Mucosa of gallbladder (tissue), 1 donor: ENCODE measurements at places on chromosomes 3 and 15. TPM values are rescaled to one million over a fixed set of nuclear protein-coding genes. Genes with fewer than 3 reads are reported as not detected.

SKOR1 gene
- total RNA-seq = 0.43 TPM

GRCh38 chr15:69036826-69037225 lies 22.3 kb downstream of the NOX5 start:
- DNase-seq = no peak

DNA sequence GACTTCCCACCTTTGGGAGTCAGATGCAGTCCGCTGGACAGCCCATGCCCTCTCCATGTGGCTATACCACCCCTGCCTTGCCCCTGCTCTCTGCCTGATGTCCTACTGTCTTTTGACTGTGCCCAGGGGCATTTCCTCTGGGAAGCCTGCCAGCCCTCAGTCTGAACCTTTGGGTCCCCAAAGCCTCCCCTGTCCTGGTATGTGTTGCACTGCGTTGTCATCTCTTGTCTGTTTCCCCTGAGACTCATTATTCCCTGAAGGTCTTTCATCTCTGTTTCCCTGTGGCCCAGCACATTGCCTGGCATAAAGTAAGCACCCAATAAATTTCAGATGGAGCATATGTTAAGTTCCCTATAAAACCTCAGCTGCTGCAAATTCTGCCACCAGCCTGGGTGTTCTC lies 236.6 kb upstream of the CTDSPL start:
- DNase-seq = no peak

DNA sequence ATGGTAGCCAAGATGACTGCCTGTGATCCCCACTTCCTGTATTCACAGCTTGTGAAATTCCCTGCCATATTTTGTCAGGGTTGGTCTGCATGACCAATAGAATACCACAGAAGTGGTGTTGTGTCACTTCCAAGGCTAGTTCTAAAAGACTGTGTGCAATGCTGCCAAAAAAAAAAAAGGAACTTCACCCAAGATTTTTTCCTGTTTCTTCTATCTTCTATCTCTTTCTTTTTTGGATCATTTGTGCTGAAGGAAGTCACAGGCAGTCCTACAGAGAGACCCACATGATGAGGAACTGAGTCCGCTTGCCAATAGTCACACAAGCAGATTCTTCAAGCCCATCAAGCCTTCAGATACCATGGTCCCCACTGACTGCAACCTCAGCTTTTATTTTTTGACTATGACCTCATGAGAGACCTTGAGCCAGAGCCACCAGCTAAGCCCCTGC lies 18.1 kb upstream of the RAF1 start:
- DNase-seq = no peak

DNA sequence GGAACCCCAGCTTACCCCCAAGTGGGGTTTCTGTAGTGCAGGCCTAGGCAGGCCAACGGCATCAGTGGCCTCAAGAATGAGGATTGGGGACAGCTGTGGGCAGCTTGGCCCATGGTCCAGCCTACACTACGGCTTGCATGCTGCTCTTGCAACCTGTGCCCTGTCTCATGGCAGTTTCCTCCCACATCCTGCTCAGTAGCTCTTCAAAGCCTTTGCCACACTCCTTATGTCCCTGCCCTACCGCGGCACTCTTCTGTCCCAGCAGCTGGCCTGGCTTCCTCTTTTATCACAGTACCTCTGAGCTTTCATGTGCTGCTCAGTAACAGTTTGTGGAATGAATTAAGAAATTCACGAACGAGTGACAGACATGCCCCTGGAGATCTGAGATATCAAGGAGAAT lies 431.0 kb downstream of the EPHB1 start:
- DNase-seq = no peak

GRCh38 chr15:86193716-86194380 lies 114.2 kb downstream of the AGBL1 start:
- DNase-seq = no peak

- no peak for DNase-seq
Measured at GRCh38 chr3:33057320-33058298, 39.3 kb downstream of the GLB1 start.

GRCh38 chr3:161296814-161297213 lies 74.5 kb downstream of the SPTSSB start:
- no peak for DNase-seq

DNA sequence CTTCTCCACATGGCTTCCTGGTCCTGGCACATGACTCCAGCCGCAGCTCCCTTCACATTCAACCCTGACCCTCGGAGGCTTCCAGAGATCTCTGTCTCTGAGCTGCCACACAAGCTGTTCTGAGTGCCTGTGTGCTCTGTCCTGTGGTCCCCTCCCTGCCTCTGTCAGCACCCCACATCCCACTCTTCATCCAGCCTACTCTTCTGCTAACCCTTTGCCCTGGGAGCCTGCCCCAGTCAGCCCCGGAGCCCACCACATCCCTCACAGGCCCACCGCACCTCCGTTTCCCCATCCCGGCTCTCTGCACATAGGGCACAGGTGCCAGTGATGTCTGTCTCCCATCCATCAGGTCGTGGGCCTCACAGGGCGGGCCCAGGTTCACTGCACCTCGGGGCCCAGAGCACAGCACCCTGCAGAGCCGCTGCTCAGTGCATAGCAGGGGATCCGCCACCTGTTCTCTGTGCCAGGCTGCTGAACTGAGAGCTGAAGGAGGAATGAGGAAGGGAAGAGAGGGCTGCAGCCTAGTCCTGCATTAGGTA lies 133.6 kb downstream of the UACA start:
- no peak for DNase-seq

HRG gene
- total RNA-seq = 0.49 TPM

DNA sequence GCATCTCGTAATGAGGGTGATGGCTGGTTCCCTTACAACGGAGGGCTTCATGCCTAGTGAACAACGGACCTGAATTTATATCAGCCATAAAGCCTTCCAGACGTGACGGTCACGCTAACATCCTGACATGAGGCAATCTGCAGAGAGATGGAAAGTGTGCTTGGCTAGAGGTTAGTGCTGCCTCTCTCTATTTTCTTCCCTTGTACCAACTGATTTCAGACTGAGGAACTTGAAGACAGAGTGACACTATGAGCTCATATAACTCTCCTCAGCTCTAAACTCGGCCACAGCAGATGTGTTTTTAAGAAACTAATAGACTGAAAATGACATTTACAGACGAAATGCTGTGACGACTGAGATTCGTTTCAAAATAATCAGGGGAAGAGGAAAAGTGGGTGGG lies 122.4 kb downstream of the XXYLT1 start:
- DNase-seq = no peak

DNA sequence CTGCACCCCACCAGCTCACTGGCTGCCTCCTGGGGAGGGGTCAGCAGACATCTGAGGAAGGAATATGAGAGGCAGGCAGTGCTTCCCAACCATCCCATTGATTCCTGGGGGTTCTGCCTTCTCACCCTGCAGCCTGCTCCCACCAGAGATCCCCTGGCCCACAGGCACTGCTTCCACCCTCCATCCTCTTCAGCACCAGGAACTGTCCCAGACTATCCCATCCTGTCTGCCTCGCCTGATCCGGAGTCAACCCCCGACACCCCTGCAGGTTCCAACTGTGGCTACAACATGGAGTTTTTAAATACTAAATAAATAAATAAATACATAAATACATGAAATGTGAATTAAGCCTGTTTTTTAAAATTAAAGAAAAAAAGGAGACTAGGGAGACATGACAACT lies 43.6 kb downstream of the CACNA2D2 start:
- no peak for DNase-seq

NR2E3 gene
- 3.0 TPM for total RNA-seq

DNA sequence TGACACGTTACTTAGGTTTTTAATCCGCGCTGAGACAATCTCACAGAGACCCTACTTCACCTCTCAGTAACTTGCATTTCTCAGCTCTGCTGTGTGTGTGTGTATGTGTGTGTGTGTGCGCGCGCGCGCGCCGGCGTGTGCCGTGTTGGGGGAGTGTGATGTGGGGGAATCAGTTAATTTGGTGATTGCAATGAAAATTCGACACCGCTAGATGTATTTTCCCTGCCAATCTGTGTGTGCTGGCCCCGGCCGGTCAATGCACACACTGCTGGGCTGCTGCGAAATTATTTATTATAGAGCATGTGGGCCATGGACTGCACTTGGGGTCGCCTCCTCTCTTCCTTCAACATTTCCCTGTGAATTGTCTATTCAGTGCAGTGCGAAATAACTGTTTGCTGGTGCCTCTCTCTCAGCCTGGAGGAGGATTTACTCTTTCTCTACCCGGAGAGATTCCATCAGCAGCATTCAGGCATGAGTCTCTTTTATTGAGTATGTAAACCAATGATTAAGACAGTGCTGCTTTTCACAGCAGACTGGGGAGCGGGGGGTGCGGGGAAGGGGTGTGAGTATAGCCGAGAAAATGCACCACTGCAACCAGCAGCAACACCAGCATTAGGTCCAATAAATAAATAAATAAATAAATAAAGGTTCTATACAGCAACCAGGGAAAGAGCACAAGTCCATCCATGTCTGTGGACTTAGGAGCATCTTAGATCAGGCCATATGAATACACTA lies 2.9 kb downstream of the CADM2 start:
- DNase-seq = no peak

DNA sequence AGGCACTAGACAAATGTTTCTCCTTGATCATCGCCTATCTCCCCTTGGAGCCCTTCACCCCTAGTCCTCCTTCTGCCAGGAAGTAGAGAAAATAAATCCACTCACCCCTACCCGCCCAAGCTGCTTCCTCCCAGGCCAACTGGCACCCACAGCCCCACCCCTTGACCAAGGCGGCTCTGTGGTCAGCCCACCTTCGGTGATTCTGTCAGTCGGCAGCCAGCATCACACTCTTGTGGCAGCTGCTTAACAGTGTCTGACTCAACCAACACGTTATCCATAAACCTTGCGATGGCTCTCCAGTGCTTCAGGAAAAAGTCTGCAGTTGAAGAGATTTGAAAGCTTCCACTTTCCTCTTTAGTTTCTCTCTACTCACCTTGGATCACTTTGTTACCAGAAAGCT lies 7.6 kb downstream of the SHF start:
- DNase-seq = no peak

SLC24A1 gene
- 8.7 TPM for total RNA-seq

RNU6-1 gene
- not detected for total RNA-seq

UNC13C gene
- 1.6 TPM for total RNA-seq

GMPS gene
- 36.7 TPM for total RNA-seq

- DNase-seq = peak; percentile 73
Measured at GRCh38 chr15:72312605-72313447, 7.1 kb downstream of the CELF6 start.

- no peak for DNase-seq
Measured at GRCh38 chr3:119395923-119396358, 67.5 kb downstream of the TMEM39A start.

DNA sequence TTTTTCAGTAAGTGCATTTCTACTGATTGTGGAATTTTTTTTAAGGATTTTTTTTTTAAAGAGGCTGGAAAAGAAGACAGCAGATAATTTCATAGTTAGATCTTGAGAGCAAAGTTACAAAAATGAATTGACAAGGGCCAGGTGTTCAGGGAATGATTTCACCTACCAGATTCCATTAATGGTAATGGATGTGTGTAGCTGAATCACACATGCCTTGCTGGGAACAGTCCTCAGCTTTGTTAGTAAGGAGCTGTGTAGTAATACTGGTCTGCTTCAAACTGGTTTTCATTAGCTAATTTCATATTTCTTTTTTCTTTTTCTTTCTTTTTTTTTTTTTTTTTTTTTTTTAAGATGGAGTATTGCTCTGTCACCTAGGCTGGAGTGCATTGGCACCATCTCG lies 16.0 kb downstream of the NR1D2 start:
- DNase-seq = no peak

DNA sequence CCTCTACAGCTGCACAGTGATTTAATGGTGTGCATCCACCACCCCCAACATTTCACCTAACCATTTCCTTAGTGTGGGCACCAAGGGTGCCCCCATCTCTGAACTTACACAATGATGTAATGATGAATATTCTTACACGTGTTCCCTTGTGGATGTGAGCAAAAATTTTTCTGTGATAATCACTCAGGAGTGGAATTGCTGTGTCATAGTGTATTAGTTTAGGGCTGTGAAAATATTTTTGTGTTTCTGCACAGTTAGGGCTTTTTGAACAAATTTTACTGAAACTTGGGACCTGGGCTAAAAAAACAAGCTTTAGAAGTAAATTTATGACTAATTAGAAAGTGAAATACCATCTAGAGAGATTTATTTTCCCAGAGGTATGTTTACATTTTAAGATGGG lies 134.5 kb upstream of the CCNL1 start:
- no peak for DNase-seq

ITIH3 gene
- total RNA-seq = 2.0 TPM

DNA sequence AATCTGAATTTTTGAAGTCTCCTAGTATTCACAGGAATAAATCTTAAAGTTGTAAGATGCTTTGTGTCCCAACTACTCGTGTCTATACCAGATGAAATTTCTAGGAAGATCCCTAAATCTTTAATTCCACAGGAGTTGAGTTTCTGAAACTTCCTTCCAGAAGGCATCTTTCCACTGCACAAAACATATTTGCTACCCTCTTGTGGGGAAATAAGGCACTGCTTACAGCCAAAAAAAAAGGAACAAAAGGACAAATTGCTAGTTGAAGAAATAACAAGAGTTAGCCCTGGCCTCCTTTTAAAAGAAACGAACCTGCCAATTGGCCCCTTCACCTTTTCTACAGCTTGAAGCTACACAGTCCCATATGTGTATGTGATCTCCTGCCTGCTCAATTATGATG lies 54.0 kb downstream of the TAFA4 start:
- no peak for DNase-seq

SEMA5B gene
- total RNA-seq = 1.7 TPM

DNA sequence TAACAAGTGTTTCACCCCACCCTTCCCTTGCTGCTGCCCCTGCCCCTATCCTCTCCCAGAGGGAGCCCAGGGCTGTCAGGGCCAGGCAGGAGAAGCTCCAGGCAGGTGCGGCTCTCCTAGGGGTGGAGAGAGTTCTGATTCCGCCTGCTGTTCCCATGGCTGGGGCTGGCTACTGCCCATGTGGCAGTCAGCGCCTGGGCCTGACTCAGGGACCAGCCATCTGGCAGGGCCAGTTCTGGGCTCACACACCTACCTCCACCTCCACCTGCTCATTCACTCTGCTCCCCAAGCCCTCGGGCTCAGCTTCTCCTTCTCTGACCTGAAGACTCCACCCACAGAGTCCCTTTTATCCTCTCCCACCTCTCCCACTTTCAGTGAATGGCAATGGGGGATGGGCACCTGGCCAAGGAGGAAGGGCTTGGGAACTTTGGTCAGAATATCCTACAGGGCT lies 23.4 kb downstream of the AMOTL2 start:
- DNase-seq = peak; percentile 76

GRCh38 chr3:150376001-150376848 lies 31.9 kb upstream of the TSC22D2 start:
- DNase-seq = no peak

GRCh38 chr3:165874663-165875489 lies 37.7 kb upstream of the BCHE start:
- no peak for DNase-seq
